ENCODE measurements at places on chromosomes 11 and 22. TPM values are rescaled to one million over a fixed set of nuclear protein-coding genes. Genes with fewer than 3 reads are reported as not detected.

Gene MMP27
- total RNA-seq: not detected

DNA sequence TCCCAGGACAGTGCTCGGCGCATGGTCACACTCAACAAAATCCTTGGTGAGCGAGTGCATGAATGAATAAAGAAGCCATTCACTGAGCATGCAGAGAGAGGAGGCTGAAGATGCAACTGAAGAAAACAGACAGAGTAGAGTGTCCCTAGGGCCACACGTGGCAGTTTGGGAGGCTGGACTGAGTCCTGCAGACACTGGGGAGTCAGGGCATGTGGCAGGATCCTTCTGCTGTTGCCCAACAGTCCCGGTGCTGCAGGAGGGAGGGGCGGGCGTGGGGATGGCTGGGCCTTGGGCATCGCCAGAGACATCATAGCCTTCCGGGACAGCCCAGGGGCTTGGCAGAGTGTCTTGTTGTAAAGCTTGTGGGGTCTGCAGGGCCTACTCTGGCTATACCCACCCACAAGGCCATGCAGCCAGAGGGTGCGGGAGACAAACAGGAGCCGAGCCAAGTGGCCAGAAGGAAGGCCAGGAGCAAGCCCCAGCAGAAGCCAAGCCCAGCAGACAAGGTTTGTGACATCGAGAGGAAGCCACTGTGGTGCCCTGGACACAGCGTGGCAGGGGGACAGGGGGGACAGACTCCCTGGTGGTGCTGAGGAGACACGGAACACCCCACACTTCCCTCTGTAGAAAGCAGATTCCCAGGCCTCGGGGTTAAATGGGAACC, 26.7 kb upstream of the FBLN1 start:
- no peak for DNase-seq
- no peaks in the 10 kb centered on the region for H3K4me1 ChIP-seq
- no peaks in the 10 kb centered on the region for H3K27me3 ChIP-seq
- no peak overlapping the region for H3K4me3 ChIP-seq
- H3K27ac ChIP-seq: no peak overlapping the region

- peak overlapping the region; percentile 92 for H3K27ac ChIP-seq
- H3K4me1 ChIP-seq: peaks cover 46% of the 10 kb centered on the region
- no peaks in the 10 kb centered on the region for H3K36me3 ChIP-seq
- no peak overlapping the region for H3K4me3 ChIP-seq
- no peaks in the 10 kb centered on the region for H3K27me3 ChIP-seq
Measured at GRCh38 chr22:38869663-38870062, 2.4 kb downstream of the CBX6 start.

DNA sequence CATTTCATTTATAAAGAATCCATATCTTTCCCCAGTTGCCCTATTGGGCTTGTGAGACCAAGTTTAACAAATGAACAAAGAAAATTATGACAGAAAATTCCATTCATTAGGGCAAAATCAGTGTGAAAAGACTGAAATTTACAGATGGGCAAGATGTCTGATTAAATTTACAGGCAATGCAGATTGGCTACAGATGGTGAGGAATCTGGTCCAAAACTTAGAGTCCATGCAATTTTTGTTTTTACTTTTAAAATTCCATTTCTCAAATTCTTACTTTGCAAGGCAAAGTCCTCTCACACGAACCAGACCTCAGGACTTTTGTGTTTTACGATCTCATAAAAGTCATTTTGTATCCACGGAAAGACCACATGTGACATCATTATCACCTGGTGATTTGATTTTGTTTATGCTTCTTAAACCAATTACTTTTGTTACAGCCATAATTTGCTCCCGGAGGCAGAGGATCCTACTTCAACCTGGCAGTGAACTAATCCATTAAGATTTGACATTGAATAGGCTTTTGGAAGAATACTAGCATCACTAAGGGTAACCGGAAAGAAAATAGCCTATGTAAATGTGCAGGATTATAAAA, 843.7 kb upstream of the CHORDC1 start:
- H3K27ac ChIP-seq: no peak overlapping the region
- no peak overlapping the region for H3K4me3 ChIP-seq
- no peaks in the 10 kb centered on the region for H3K27me3 ChIP-seq
- no peaks in the 10 kb centered on the region for H3K36me3 ChIP-seq
- no peak for DNase-seq
- H3K4me1 ChIP-seq: no peaks in the 10 kb centered on the region

GRCh38 chr11:119373921-119374631, 7.4 kb downstream of the USP2 start:
- peaks cover 95% of the 10 kb centered on the region for H3K4me1 ChIP-seq
- H3K27ac ChIP-seq: peak overlapping the region; percentile 90
- DNase-seq: peak; percentile 87
- no peaks in the 10 kb centered on the region for H3K27me3 ChIP-seq
- no peak overlapping the region for H3K4me3 ChIP-seq

DNA sequence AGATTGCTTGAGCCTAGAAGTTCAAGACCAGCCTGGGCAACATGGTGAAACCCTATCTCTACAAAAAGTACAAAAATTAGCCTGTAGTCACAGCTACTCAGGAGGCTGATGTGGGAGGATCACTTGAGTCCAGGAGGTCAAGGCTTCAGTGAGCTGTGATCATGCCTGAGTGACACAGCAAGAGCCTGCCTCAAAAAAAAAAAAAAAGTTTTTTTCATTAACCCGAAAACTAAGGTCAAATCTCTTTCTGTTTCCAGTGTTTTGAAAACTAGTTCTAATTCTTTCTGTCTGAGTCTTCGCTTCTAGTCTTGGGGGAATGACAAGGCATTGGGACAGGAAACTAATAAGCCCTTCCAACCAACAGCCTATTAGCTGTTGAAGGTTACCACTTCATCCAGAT, 57.6 kb downstream of the LIF start:
- H3K36me3 ChIP-seq: no peaks in the 10 kb centered on the region
- no peaks in the 10 kb centered on the region for H3K27me3 ChIP-seq
- H3K4me3 ChIP-seq: no peak overlapping the region

DNA sequence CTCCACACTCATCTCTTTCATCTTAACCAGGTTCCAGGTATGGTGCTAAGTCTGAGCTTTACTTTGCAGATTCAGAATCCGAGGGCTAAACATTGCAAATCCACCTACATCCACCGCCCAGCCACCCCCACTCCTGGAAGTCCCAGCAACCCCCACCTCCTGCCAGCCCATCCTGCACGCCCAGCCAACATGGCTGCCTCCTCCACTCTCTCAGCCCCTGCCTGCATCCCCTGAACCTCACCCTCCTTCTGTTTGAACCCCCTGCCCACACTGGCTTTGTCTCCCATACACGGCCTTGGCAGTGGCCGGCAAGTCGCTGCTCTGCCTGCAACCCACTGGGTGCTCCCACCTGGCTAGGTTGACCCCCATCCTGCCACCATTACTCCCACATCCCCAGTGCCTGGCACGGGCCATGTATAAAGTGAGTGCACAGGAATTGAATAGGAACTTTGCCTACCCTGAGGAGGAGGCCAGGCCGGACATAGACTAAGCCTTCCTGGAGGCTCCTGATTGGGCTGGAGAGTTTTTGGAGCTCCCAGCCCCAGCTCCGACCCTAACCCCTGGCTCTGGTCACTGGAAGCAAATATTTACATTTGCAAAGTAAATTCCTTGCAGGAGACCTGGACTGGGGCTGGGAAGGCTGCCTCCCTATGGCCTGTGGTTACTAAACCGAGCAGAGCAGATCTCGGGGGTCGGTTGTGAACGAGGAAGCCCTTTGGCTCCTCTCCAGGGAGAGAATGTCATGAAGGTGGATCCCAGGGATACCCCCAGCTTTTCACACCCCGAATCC, 14.4 kb downstream of the EMID1 start:
- H3K27ac ChIP-seq: no peak overlapping the region
- H3K36me3 ChIP-seq: no peaks in the 10 kb centered on the region
- H3K4me1 ChIP-seq: peaks cover 37% of the 10 kb centered on the region
- H3K27me3 ChIP-seq: no peaks in the 10 kb centered on the region
- H3K4me3 ChIP-seq: no peak overlapping the region

Gene HBB
- not detected for total RNA-seq

DNA sequence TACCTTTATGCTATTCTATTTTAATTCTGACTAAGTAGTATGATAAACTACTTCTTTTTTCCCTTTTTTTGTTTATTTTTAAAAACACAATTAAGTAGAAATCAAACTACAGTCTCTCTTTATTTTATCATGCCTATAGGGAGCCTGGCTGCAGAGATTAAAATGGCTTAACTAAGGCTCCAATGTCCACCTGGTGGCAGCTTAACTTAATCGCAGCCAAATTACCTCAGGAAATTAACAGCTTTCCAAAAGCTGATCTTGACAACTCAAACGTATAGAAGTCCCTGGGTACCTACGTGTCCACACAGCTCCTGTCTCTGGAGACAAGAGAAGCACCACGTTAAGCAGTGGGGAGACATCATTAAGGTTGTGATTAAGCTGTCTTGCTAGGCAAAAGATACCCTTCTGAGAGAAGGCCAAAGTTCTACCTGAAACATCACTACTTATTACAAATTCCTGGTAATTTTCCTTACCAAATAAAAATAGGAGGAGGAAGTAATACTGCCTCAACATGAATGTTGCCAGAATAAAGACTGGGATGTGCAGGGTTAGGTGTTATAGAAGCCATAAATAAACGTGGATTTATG, 63.2 kb upstream of the SNX19 start:
- H3K4me1 ChIP-seq: no peaks in the 10 kb centered on the region
- H3K27me3 ChIP-seq: no peaks in the 10 kb centered on the region
- DNase-seq: no peak
- no peaks in the 10 kb centered on the region for H3K36me3 ChIP-seq
- H3K27ac ChIP-seq: no peak overlapping the region

DNA sequence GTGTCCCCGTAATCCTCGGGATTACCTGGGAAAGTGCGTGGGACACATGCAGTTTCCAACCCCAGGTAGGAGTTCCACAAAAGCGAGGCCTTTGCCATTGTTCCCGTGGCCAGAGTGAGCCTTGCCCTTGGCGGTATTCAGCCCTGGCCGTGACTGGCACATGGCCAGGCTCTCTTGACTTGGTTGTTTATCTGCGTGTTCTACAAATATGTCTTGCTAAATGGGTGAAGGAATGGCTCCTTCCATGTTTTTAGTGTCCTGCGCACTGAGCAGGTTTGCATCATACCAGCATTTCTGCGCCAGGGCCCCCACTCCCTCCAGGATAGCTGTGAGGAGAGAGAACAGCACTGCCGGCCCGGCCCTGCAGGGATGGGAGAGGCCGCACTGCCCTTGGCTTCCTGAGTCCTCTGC, 20.0 kb downstream of the POLR3H start:
- no peaks in the 10 kb centered on the region for H3K36me3 ChIP-seq
- no peak overlapping the region for H3K4me3 ChIP-seq
- peak overlapping the region; percentile 68 for H3K27ac ChIP-seq
- peaks cover 23% of the 10 kb centered on the region for H3K4me1 ChIP-seq
- no peaks in the 10 kb centered on the region for H3K27me3 ChIP-seq

- H3K36me3 ChIP-seq: peaks cover 3% of the 10 kb centered on the region
- no peaks in the 10 kb centered on the region for H3K4me1 ChIP-seq
- no peak overlapping the region for H3K4me3 ChIP-seq
Measured at GRCh38 chr11:46857666-46858065, 11.6 kb upstream of the CKAP5 start.

GRCh38 chr11:1932105-1932480, 12.6 kb downstream of the TNNT3 start:
- DNase-seq: no peak
- H3K36me3 ChIP-seq: no peaks in the 10 kb centered on the region
- H3K4me1 ChIP-seq: no peaks in the 10 kb centered on the region
- H3K4me3 ChIP-seq: no peak overlapping the region

DNA sequence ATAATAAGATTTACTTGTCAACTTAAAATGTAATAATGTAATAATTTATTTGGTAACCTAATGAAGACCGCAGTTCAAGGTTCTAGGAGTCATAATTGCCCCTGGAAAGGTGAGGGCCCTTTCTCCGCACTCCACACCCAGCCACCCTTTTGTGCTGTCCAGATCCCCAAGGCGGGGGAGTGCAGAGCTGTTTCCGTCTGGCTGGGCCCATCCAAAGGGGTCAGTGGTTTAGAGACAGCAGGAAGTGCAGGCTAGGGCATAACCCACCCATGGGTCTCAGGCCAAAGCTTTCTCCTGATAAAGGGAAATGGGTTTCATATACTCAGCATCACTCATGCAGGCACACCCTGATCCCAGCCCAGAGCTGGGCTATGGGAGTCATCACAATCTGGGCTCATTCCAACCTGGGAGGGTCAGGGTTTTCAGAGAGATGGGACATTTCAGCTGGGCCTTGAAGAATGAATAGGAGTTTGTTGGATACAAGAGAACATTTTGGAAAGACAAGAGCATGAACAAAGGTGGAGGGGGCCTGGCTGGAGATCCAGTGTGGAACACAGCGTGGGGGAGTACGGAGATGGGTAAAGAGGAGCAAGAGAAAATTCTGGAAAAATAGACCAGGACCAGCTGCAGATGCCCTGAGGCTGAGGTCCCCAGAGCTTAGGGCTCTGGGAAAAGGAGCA, 432.2 kb downstream of the TBC1D22A start:
- H3K4me3 ChIP-seq: no peak overlapping the region
- H3K27ac ChIP-seq: no peak overlapping the region
- H3K4me1 ChIP-seq: peaks cover under 1% of the 10 kb centered on the region
- H3K27me3 ChIP-seq: no peaks in the 10 kb centered on the region

DNA sequence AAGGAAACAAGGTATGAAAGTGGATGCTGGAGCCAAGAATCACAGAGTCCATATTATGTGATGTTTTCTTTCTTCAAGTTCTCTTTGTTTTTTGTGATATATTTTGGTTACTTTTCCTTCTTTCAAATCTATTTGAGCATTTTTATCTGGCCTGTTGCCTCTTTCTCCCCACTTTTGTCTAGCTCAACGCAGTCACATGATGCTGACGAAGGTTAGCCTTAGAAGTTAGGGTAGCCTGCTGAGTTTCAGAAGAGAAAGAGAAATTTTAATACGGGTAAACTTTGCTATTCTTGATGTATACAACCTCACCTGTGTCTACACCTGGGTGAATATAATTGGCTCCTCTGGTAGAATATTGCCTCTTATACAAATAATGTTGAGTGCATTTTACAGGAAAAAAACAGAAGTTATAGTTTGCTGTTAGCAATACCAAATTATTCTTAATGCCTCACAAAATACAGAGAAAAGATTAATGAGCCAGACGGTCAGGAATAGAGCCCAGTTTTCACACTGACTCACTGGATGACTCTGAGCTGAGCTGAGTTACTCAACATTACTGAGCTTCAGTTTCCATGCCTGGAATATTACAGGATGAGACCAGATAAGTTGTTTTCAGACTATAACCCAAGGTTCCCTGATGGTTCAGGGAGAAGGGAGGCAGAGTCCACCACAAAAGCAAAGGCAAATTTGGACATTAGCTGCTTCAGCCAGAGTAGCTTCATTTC, 161.6 kb upstream of the BDNF start:
- H3K27ac ChIP-seq: no peak overlapping the region
- no peak overlapping the region for H3K4me3 ChIP-seq
- H3K36me3 ChIP-seq: no peaks in the 10 kb centered on the region
- no peaks in the 10 kb centered on the region for H3K27me3 ChIP-seq
- H3K4me1 ChIP-seq: peaks cover 37% of the 10 kb centered on the region

Data from body of pancreas (tissue), 4 donors.